Esophagus muscularis mucosa (tissue), 4 donors: ENCODE measurements at places on chromosomes 5 and 9. TPM values are rescaled to one million over a fixed set of nuclear protein-coding genes. Genes with fewer than 3 reads are reported as not detected.

C8G gene
- total RNA-seq = not detected

SLC6A7 gene
- total RNA-seq = not detected

- H3K27ac ChIP-seq = no peak overlapping the region
- no peaks in the 10 kb centered on the region for H3K27me3 ChIP-seq
Observed at GRCh38 chr5:150703762-150704161, 2.9 kb upstream of the RBM22 start.

DNA sequence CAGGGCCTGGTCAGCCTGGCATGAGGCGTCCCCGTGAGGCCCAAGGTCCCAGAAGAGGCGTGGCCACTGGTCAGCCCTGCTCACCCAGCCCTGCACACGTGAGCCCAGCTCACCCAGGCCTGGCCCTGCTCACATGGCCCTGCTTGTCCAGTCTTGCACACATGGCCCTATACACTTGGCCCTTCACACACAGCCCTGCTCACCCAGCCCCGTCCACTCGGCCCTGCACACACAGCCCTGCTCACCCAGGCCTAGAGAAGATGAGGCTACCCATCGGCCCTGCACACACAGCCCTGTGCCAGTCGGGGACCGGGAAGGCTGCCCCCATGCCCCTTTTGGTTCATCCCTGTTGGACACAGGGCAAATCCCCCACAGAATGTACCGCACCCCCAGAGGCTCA is 28.4 kb downstream of the ZDHHC11B start:
- no peaks in the 10 kb centered on the region for H3K27me3 ChIP-seq
- peaks cover 39% of the 10 kb centered on the region for H3K4me1 ChIP-seq
- H3K27ac ChIP-seq = peak overlapping the region; percentile 80

- no peaks in the 10 kb centered on the region for H3K4me1 ChIP-seq
- no peak overlapping the region for H3K27ac ChIP-seq
- no peak overlapping the region for H3K4me3 ChIP-seq
- DNase-seq = no peak
Observed at GRCh38 chr9:110344821-110345220, 7.2 kb upstream of the TXNDC8 start.

- DNase-seq = no peak
- H3K27me3 ChIP-seq = peaks cover 47% of the 10 kb centered on the region
- H3K36me3 ChIP-seq = no peaks in the 10 kb centered on the region
- H3K4me1 ChIP-seq = peaks cover 51% of the 10 kb centered on the region
- H3K27ac ChIP-seq = peak overlapping the region; percentile 78
- H3K4me3 ChIP-seq = peak overlapping the region; percentile 59
Observed at GRCh38 chr9:137299203-137299565, 2.9 kb downstream of the NRARP start.

DNA sequence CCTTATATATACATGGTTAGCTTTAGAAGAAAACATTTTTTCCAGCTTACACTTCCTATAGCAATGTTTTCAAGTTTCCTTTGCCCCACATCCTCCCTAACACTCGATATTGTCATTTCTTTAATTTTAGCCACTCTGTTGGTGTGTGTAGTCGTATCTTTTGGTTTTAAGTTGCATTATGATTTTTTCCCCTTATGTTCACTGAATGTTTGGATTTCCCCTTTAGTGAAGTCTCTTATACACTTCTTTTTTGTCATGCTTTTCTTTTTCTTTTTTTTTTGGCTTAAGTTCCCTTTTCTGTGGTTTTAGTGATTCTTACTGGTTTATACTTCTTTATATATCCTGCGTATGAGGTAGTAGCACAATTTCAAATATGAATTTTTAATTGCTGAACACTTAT is 58.8 kb downstream of the KDM4C start:
- no peak overlapping the region for H3K27ac ChIP-seq
- H3K4me1 ChIP-seq = no peaks in the 10 kb centered on the region
- no peaks in the 10 kb centered on the region for H3K27me3 ChIP-seq
- no peak for DNase-seq
- H3K36me3 ChIP-seq = no peaks in the 10 kb centered on the region

- H3K36me3 ChIP-seq = no peaks in the 10 kb centered on the region
- no peak for DNase-seq
- peaks cover 24% of the 10 kb centered on the region for H3K4me1 ChIP-seq
- no peak overlapping the region for H3K27ac ChIP-seq
Observed at GRCh38 chr9:112038017-112038408, 137.1 kb downstream of the SUSD1 start.

GARIN3 gene
- not detected for total RNA-seq

DNA sequence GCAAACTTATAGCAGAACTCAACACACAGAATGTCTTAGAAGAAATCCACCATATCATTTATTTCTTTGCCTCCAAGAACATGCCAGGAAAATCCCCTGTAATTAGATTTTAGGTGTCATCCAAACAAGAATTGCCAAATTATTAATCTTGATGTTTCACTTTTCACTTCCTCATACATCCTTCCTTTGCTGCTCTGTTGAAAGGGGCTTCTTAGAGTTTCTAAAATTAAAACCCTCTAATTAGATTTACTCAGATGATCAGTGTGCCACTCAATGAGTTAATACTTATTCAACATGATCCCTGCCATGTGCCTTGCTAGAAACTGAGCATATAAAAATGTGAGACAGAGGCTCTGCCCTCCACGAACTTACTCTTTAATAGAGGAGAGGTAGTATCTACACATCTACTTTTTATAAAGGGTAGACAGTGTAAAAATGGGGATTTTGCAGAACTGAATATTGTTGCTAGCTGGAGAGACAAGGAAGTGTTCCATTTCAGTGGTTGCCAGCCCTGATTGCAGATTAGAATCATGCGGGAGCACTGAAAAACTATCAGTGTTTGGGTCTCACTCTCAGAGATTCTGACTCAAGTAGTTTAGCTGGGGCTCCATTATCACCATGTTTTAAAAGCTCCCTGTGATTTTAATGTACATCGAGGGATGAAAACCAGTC is 498.4 kb downstream of the TLE4 start:
- H3K27ac ChIP-seq = no peak overlapping the region
- H3K4me3 ChIP-seq = no peak overlapping the region
- peaks cover 2% of the 10 kb centered on the region for H3K4me1 ChIP-seq
- no peaks in the 10 kb centered on the region for H3K27me3 ChIP-seq
- no peaks in the 10 kb centered on the region for H3K36me3 ChIP-seq

DNA sequence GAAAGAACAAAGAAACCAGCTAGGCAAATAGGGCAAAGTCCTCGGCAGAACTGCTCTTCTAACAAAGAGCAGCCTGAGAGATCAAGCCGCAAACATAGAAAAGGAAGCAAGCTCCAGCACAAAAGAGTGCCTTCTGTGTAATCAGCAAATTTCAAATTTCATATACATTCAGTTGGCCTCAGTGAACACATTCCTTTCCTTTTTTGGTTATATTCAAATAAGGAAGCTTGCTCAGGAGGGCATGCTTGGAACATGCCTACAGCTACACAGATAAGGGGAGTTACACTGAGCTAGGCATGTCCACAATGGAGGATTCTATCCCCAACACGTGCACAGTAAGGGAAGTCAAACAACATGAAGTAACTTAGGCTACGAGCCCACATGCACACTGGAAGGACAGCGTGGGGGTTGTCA is 23.4 kb downstream of the IL33 start:
- peaks cover 22% of the 10 kb centered on the region for H3K4me1 ChIP-seq
- no peak overlapping the region for H3K4me3 ChIP-seq
- H3K27me3 ChIP-seq = no peaks in the 10 kb centered on the region
- peaks cover 13% of the 10 kb centered on the region for H3K36me3 ChIP-seq

GRCh38 chr5:172188893-172189692 is 1.1 kb upstream of the STK10 start:
- no peaks in the 10 kb centered on the region for H3K27me3 ChIP-seq
- H3K4me3 ChIP-seq = peak overlapping the region; percentile 82
- H3K27ac ChIP-seq = peak overlapping the region; percentile 97
- H3K36me3 ChIP-seq = no peaks in the 10 kb centered on the region
- H3K4me1 ChIP-seq = peaks cover 17% of the 10 kb centered on the region

DNA sequence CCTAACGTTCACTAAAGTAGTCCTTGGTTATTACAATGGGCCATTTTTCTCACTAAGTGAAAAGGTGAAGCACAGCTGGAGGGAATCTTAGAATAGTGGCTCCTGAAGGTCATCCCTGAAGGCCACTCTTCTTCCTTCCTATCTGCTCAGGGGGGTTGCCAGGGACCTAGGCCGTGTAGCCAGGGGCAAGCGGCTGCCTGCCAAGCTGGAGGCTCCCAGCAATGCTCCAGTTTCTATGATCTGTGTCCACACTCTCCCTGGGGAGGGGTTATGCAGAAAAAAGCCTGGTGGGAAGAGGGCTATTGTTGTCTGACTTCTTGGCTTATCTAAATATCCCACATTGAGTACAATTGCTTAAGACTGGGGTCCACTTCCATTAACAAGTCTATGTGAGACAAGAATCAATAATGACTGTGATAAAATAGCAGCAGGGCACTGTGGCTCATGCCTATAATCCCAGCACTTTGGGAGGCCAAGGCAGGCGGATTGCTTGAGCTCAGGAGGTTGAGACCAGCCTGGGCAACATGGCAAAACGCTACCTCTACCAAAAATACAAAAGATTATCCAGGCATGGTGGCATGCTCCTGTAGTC is 3.8 kb downstream of the NMRK1 start:
- no peaks in the 10 kb centered on the region for H3K27me3 ChIP-seq
- no peak overlapping the region for H3K4me3 ChIP-seq
- H3K36me3 ChIP-seq = peaks cover 5% of the 10 kb centered on the region
- no peak overlapping the region for H3K27ac ChIP-seq
- H3K4me1 ChIP-seq = peaks cover 19% of the 10 kb centered on the region
- DNase-seq = no peak

- H3K4me1 ChIP-seq = peaks cover 31% of the 10 kb centered on the region
- H3K4me3 ChIP-seq = no peak overlapping the region
- H3K27ac ChIP-seq = no peak overlapping the region
- no peaks in the 10 kb centered on the region for H3K27me3 ChIP-seq
- H3K36me3 ChIP-seq = no peaks in the 10 kb centered on the region
Observed at GRCh38 chr9:81622471-81623255, 66.7 kb downstream of the TLE1 start.

DNA sequence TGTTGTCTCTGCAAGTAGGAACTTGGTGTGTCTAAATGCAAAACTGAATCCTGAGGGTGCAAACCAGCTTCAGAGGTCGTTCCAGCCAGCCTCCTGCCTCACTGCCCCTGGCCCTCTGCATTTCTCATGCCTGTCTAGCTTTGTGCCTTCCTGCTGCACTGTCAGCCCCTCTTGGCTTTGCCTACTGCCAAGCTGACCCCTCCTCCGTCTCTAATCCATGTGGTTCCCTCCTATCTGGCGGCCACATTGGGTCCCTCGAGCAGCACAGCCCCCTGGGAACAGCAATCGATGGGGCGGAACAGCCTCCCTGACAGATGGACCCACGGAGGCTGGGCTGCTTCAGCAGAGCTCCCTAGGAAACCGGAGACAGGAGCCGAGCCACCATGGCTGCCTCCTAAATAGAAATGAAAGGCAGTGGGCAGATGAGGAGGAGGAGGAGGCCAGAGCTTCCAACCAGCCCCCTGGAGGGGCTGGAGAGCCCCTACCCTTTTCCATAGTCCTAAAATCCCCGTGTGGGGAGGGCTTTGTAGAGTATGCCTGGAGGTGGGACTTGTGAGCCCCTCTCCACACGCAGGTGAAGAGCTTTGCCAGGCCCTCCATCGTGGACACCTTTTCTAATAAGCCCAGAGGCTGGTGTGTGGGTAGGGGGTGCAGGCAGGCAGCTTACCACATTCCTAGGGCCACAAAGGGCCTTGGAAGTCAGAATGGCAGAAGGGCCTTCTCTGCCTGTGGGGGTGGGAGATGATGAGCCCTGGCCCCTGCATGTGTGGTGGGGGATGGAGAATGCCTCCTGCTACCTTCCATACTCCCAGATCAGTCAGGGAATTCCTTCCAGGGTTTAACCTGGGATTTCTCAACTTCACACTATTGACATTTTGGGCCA is 9.2 kb upstream of the CXXC5 start:
- H3K36me3 ChIP-seq = no peaks in the 10 kb centered on the region
- H3K27ac ChIP-seq = peak overlapping the region; percentile 77
- no peak overlapping the region for H3K4me3 ChIP-seq
- peak; percentile 89 for DNase-seq
- no peaks in the 10 kb centered on the region for H3K27me3 ChIP-seq
- H3K4me1 ChIP-seq = peaks cover 47% of the 10 kb centered on the region

OMD gene
- total RNA-seq = 22.8 TPM

DNA sequence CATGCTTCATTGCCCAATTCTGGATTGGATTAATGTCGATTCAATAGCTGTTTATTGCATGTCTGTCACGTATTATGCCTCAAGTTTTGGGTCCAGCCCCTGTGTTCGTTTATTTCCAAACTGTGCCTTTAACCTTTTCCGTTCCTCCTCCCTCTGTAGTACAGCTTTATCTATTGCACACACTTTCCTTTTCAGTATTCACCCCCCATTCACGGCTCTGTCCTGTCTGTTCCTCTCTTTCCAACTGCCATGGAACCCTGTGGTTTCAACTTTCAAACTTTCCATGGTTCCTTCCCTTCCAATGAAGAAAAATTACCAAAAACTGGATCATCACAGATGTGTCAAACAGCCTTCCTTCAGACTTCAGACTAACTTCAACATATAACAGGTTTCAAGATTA is 17.1 kb downstream of the SMARCA2 start:
- no peak overlapping the region for H3K4me3 ChIP-seq
- H3K4me1 ChIP-seq = peaks cover 33% of the 10 kb centered on the region
- DNase-seq = no peak
- H3K27me3 ChIP-seq = no peaks in the 10 kb centered on the region

DNA sequence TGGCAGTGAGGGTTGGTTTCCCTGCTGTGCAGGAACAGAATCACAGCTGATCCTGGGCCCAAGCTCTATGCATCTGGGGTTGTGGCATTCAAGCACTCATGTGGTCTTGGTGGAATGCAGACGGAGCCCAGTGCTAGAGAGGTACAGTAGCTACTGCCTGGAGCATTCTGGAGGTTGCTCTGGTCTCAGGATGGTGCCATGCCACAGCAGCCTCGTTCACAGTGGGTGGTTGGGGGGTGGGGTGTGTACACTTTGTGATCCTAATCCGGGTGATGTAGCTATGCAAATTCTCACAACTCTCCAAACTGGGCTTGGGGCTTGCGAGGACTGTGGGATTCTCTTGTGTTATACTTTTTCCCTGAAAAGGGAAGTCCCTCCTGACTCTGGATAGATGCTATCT is 45.2 kb downstream of the FGD3 start:
- no peaks in the 10 kb centered on the region for H3K27me3 ChIP-seq
- no peak overlapping the region for H3K27ac ChIP-seq
- H3K4me1 ChIP-seq = no peaks in the 10 kb centered on the region
- DNase-seq = no peak

HRCT1 gene
- total RNA-seq = 27.0 TPM

GRCh38 chr5:3845230-3845629 is 249.6 kb downstream of the IRX1 start:
- peak; percentile 64 for DNase-seq
- no peak overlapping the region for H3K4me3 ChIP-seq
- H3K27me3 ChIP-seq = no peaks in the 10 kb centered on the region
- H3K36me3 ChIP-seq = no peaks in the 10 kb centered on the region
- H3K27ac ChIP-seq = no peak overlapping the region

GRCh38 chr5:127924606-127925005 is 159.0 kb upstream of the SLC12A2 start:
- no peak overlapping the region for H3K27ac ChIP-seq
- H3K36me3 ChIP-seq = no peaks in the 10 kb centered on the region
- H3K27me3 ChIP-seq = no peaks in the 10 kb centered on the region
- H3K4me3 ChIP-seq = no peak overlapping the region
- H3K4me1 ChIP-seq = no peaks in the 10 kb centered on the region
- no peak for DNase-seq

GRCh38 chr5:94793113-94793815 is 174.8 kb downstream of the SLF1 start:
- no peak for DNase-seq
- no peak overlapping the region for H3K4me3 ChIP-seq
- H3K36me3 ChIP-seq = no peaks in the 10 kb centered on the region
- no peaks in the 10 kb centered on the region for H3K27me3 ChIP-seq
- no peaks in the 10 kb centered on the region for H3K4me1 ChIP-seq
